ENCODE measurements at places on chromosomes 11 and 22. TPM values are rescaled to one million over a fixed set of nuclear protein-coding genes. Genes with fewer than 3 reads are reported as not detected.

GRCh38 chr11:14793546-14793945, 98.5 kb downstream of the CYP2R1 start:
- DNase-seq = no peak

DNA sequence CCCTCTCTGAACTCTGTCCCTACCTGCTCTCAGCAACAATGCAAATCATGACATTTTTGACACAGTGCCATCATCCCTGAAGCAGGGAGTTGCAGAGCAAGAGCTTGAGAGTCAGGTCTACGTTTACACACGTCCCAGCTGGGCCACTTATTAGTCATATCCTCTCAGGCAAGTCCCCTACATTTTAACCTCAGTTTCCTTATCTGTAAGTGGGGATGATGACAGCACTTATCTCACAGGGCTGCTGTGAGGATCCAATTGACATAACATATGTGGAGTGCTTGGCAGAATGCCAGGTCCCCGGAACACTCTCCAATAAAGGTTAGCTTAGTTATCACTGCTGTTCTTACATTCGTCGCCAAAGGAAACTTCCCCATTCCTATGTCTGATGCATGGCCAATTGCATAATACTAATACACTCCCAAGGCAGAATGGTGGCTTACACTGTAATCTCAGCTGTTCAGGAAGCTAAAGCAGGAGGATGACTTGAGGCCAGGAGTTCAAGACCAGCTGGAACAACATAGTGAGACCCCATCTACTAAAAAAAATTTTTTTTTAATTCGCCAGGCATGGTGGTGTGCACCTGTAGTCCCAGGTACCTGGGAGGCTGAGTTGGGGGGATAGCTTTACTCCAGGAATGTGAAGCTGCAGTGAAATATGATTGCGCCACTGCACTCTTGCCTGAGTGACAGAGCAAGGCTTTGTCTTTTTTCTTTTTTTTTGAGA, 16.6 kb downstream of the ASCC2 start:
- DNase-seq = no peak

DNA sequence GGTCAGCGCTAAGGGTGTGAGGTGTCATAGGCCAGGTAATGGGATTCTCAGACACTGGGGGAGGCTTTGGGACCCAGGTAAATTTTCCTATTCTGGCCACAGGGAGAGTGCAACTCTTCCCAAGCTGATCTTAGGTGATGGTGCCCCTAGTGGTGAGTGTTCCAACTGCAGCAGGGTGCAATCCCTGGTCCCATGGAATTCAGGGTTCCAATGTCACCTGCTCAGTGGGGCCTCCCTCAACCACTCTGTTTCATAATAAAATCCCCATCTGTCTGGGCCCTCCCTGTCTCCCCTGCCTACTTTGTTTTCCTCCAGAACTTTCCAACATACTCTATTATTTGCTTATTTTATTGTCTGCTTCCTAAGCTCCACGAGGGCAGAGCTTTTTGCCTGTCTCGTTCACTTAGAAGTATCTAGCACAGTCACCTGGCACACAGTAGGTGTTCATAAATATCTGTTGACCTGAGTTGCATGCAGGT, 2.9 kb upstream of the SGSM1 start:
- DNase-seq = no peak

Gene OR5A1
- polyA plus RNA-seq = not detected

Gene OR51A7
- polyA plus RNA-seq = not detected

Gene TMEM45B
- 19.9 TPM for polyA plus RNA-seq

DNA sequence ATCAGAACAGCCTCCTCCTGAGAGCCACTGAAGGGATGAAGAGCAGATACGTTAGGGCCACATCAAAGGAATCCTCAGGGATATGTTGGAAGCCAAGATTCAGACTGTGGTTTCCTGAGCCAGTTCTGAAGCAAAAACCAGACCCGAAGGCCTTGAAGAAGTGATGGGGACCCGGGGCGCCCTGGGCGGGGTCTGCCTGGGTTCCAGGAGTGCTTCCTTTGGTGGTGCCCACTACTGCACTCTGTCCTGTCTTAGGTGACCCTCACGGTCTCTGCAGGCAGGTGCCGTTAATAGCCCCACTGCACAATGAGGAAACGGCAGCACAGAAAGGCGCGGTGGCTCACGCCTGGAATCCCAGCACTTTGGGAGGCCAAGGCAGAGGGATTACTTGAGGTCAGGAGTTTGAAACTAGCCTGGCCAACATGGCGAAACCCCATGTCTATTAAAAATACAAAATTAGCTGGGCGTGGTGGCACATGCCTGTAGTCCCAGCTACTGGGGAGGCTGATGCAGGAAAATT, 12.9 kb upstream of the SH3BP1 start:
- DNase-seq = no peak

- peak; percentile 14 for DNase-seq
Measured at GRCh38 chr11:22304337-22304961, 33.7 kb upstream of the SLC17A6 start.

Gene MPEG1
- polyA plus RNA-seq = 9.4 TPM

- no peak for DNase-seq
Measured at GRCh38 chr11:111585371-111585770, 16.9 kb upstream of the SIK2 start.

Gene UNC93B1
- polyA plus RNA-seq = 9.3 TPM

Gene TYR
- polyA plus RNA-seq = 0.06 TPM

Gene HPX
- 2.2 TPM for polyA plus RNA-seq

DNA sequence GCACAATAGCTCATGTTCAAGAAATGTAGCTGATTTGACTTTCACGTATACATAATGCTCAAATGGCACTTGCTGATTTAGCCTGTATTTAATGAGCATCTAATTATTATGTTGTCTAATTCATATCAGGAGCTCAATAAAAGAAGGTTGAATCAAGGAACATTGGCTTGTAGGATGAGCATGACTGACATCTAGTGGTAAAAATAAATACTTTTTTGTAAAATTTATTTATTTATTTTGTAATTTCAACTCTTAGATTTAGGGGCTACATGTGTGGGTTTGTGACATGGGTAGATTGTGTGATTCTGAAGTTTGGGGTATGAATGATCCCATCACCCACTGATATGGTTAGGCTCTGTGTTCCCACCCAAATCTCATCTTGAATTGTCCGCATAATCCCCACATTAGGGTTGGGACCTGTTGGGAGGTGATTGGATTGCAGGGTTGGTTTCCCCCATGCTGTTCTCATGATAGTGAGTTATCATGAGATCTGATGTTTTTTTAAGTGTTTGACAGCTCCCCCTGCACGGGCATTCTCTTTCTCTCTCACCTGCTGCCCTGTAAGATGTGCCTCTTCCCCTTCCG, 1.7 kb upstream of the OR52E5 start:
- no peak for DNase-seq

Gene OR51B2
- polyA plus RNA-seq = not detected

DNA sequence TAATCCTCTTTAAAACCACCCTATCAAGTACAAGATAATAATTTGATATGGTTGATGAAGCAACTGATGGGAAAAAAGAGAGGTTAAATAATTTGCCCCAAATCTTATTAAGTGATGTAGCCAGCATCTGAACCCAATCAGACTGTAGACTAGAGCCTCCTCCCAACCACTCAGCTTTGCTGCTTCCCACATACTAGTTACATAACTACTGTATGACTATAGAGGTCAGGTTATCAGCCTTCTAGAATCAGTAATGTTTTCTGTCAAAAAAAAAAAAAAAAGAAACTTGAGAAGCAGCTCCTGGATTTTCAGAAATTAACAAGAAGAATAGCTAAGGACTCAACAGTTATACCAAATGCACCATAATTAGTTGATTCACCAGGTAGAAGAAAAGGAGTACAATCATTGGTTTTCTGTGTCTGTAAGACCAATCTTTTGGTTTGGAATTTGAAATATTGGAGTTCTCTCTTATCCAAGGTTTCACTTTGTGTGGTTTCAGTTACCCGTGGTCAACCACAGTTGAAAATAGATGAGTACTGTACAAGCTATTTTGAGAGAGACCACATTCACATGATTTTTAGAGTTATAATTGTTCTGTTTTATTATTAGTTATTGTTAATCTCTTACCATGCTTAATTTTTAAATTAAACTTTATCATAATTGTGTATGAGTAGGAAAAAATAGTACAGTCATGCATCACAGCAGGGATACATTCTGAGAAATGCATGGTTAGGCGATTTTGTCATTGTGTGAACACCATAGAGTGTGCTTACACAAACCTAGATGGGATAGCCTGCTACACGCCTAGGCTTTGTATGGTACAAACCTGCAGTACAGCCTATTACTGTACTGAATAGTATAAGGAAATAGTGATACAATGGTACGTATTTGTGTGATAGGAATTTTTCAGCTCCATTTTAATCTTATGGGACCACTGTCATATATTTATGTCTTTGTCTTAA, 72.2 kb downstream of the PDHX start:
- no peak for DNase-seq

DNA sequence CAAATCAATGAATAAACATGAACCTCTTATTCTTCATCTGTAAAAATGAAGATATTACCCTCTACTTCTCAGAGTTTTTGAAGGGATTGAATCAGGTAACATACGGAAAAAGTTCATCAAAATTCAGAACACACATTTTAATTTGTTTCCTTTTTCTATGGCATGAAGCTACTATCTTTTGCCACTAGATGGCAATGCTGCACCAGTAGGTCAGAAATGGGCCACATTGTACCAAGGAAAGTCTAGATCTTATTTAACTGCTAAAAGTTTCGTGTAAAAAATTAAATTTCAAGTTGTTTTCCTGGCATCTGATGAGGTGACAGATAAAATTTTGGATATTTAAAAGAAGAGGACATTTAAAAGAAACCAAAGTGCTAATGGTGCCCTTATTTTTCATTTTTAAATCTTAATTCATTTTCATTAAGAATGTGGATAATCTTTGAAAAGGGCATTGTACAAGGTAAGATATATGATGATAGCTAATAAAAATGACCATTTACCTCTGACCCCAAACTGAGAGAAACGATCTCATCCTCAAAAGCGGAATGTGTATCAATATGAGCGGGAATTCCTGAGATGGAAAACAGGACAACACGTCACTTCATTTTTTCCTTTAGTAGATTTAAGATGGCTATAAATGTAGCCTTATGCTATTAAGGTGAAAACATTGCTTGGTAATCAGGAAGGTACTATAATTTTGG, 16.1 kb downstream of the ALKBH8 start:
- DNase-seq = no peak

- DNase-seq = no peak
Measured at GRCh38 chr22:26822313-26822712, 164.9 kb downstream of the MIAT start.

Gene OR8G5
- not detected for polyA plus RNA-seq

DNA sequence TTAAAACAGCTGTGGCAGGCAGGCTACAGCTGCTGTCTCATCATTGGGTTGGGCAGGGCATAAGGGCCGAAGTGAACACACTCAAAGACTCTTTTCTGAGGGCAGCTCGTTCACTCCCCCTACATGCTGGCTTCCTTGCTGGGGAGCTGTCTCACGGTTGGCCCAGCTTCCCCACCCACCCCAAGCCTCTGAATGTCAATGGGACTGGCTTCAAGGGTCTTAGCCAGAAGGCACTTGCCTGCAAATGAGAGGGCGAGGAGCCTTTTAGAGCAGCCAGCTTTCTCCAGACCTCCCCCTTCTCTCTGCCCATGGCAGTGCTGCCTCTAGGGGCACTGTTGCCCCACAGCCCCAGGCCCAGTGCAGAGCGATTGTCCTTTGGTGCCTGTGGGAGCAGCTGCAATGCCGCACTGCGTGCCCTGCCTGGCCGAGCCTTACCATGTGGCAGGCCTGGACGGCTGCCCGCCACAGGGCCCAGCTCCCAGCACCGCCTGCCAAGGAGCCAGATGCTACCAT, 94.7 kb upstream of the RASSF10 start:
- peak; percentile 44 for DNase-seq

- DNase-seq = no peak
Measured at GRCh38 chr11:104443387-104443786, 279.4 kb upstream of the PDGFD start.

DNA sequence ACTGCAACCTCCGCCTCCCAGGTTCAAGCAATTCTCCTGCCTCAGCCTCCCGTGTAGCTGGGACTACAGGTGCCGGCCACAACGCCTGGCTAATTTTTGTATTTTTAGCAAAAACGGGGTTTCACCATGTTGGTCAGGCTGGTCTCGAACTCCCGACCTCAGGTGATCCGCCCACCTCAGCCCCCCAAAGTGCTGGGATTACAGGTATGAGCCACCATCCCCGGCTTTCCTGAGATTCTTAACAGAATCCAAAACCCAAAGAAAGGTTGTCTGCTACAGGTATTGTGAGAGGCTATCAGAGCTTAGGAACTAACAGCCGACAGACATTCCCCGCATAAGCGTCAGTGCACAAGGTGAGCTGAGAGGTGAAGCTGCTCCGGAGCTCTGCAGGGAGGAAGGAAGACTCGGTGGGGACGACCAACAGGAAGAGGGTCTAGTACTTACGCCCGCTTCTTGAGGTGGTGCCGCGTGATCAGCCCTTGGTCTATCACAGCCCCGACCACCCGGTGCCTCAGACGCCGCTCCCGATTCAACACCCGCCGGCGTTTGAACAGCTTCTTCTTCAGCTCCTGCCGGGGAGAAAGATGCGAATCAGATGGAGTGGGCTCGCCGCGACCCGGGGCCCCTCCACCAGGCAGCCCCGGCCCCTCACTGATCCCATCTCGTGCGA, 470 bp downstream of the C11orf98 start:
- DNase-seq = no peak

DNA sequence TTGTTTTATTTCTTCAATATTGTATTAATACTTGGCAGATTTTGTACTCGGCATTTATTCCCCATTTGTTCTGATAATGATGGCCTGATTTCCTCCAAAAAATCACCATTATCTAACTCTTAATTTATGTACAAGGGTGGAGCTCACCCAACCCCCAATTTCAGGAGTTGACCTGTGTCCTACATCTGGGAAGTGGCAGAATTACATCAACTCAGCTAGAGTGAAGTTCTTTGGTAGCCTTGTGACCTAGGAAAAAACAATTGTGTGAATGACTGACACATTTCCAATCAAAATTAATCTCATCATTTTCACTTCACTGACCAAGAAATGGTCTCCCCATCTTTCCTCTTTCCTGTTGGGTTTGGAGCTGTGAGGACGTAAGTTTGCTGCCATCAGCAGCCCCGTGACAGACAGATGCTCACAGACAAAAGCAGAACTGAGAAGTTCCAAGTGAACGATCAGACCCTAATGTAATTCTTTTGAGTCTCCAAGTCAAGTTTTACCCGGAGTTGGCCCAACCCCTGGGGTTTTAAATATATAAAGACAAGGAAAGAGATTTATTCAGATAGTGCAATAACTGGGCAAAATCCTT, 16.6 kb upstream of the MS4A6E start:
- DNase-seq = no peak

DNA sequence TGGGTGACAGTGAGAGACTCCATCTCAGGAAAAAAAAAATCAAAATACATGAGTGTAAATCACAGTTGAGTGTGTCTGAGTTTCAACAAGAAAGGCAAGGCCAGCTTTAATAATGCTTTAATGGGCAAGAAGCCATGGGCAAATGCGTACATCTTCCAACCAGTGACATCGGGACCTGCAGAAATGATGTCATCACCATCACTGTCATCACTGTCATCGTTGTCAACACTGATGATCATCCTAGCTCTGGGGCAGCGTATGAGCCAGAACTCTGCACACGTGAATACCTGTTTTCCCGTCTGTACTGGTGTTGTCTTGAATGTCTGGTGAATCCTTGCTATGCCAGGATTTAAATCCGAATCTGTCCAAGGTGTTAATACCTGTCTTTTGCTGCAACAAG, 712.5 kb downstream of the BRD1 start:
- no peak for DNase-seq

- DNase-seq = peak; percentile 57
Measured at GRCh38 chr11:79296141-79296540, 144.7 kb downstream of the TENM4 start.
